ENCODE measurements at places on chromosomes 3 and 15.

DNA sequence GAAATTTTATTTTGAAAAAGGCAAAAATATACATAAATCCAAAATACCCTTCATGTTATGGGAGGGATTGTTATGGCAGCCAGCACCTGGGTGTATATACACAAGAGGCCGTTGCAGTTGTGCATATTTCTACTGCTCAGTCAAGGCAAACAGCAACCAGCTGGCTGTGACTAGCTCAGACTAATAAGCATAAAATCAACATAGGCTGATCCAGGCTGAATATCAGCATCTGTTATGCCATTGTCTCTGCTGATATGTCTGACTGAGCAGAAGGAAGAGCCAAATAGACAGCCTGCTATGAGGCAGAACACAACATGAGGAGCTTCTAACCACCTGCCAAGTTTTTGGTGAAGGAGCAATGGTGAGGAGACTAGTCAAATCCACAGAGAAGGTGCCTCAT is 457.5 kb upstream of the ALCAM start:
- no peak for DNase-seq

DNA sequence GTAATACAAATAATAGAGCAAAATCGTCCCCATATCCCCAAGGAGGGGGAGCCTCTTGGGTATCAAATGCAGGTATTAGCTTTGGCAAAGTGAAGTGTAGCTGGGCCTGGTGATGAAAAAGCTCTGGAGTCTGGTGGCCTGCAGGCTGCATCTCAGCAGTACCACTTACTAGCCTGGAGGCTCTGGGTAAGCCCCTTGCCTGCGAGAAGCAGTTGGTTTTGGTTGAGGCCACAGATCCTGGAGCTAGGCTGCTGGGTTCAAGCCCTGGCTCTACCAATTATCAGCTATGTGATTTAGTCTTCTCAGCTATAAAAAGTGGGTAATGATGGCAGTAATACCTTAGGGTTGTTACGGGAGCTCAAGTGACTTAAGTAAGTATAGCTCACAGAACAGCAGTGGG is 6.1 kb downstream of the KCNAB1 start:
- no peak for DNase-seq

GRCh38 chr3:2568156-2568555 is 469.5 kb downstream of the CNTN4 start:
- DNase-seq = no peak

- no peak for DNase-seq
Observed at GRCh38 chr3:57805266-57805665, 49.2 kb downstream of the SLMAP start.

- DNase-seq = no peak
Observed at GRCh38 chr15:28955160-28955992, 69.6 kb downstream of the APBA2 start.

- no peak for DNase-seq
Observed at GRCh38 chr3:194976049-194976451, 290.4 kb downstream of the FAM43A start.

DNA sequence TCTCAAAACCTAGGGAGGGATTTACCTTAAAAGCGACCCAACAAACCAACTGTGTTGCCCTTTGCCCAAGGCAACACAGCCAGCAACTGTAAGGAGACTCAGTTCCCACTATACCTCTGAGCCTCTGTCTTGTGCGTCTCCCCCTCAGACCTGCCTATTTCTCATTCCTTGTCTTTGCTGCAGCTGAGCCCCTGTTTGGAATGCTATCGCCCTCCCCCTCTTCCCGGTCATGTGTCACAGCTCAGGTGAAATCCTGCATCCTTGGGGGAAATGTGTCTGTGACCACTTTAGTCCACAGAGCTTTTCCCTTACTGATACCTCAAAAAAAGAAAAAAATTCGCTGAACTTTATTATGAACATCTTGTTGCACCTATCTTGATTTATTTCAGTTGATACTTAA is 52.0 kb upstream of the LRIG1 start:
- DNase-seq = no peak

Data from stimulated activated CD4-positive, alpha-beta T cell treated with anti-CD3 and anti-CD28 coated beads, Interleukin-12 subunit alpha, Interleukin-12 subunit beta, amount 100 ng/mL, for 48 hours (primary cell).